ENCODE measurements at places on chromosomes 7 and 10. TPM values are rescaled to one million over a fixed set of nuclear protein-coding genes. Genes with fewer than 3 reads are reported as not detected.

The ST8SIA6 gene
- 0.34 TPM for total RNA-seq

The SKIDA1 gene
- total RNA-seq = 2.6 TPM

The CC2D2B gene
- 0.88 TPM for total RNA-seq

The KCP gene
- total RNA-seq = 0.17 TPM

The STEAP1B gene
- total RNA-seq = 24.5 TPM

The PON3 gene
- total RNA-seq = 0.85 TPM

Measured in dermis blood vessel endothelial cell (primary cell).